ENCODE measurements at places on chromosomes 3 and 15. TPM values are rescaled to one million over a fixed set of nuclear protein-coding genes. Genes with fewer than 3 reads are reported as not detected.

Gene MASP1
- 1.4 TPM for total RNA-seq

Gene CCDC54
- not detected for total RNA-seq

Gene MESP2
- 0.36 TPM for total RNA-seq

Gene SLC51B
- total RNA-seq: not detected

Gene CD96
- total RNA-seq: not detected

Gene ROPN1
- not detected for total RNA-seq

Gene MDFIC2
- total RNA-seq: not detected

Gene ETFA
- 109 TPM for total RNA-seq

Gene TNNC1
- total RNA-seq: 0.45 TPM

Gene GOLGA8G
- not detected for total RNA-seq

Gene LRRC34
- total RNA-seq: 10.1 TPM

Gene ZSCAN29
- total RNA-seq: 62.6 TPM

GRCh38 chr15:37701230-37701629 lies 233.2 kb upstream of the TMCO5A start:
- no peak for DNase-seq

GRCh38 chr15:58233341-58233740 lies 95.2 kb downstream of the AQP9 start:
- no peak for DNase-seq

DNA sequence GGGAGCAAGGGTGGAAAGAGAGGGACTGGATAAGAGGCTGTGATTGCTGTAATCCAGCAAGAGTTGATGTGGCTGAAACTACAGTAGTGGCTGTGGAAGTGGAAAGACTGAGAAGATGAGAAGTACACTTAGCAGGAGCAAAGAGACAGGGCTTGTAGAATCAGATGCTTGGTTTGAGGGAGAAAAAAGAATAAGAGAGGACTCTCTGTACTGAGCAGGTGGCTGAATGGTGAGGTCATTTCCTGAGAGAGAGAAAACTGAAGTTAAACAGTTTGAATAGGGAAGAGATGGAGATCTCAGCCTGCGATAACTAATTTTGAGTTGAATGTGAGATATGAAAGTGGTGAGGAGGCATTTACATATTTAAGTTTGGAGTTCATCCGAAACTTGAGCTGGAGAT lies 95.8 kb upstream of the SLC25A36 start:
- DNase-seq: no peak

GRCh38 chr3:162489853-162490252 lies 993.2 kb downstream of the OTOL1 start:
- DNase-seq: no peak

- no peak for DNase-seq
Measured at GRCh38 chr3:46361408-46362283, 7.7 kb downstream of the CCR2 start.

DNA sequence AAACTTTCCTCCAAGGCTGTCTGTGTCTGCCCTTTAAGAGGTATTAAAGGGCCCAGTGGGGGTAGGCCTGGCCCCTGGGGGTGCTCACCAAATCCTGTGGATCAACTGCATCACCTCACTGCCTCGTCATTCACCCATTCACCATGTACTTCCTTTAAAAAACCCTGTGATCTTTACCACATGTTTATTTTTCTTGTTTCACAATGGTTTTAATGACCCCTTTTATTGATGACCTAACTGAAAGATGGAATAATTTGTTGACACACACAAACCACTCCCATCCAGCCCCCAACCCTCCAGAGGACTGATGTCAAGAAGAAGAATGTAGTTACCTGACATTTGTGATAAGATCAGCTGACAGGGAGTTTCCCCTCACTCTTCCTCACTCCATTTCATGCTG lies 40.8 kb downstream of the KCNAB1 start:
- no peak for DNase-seq

DNA sequence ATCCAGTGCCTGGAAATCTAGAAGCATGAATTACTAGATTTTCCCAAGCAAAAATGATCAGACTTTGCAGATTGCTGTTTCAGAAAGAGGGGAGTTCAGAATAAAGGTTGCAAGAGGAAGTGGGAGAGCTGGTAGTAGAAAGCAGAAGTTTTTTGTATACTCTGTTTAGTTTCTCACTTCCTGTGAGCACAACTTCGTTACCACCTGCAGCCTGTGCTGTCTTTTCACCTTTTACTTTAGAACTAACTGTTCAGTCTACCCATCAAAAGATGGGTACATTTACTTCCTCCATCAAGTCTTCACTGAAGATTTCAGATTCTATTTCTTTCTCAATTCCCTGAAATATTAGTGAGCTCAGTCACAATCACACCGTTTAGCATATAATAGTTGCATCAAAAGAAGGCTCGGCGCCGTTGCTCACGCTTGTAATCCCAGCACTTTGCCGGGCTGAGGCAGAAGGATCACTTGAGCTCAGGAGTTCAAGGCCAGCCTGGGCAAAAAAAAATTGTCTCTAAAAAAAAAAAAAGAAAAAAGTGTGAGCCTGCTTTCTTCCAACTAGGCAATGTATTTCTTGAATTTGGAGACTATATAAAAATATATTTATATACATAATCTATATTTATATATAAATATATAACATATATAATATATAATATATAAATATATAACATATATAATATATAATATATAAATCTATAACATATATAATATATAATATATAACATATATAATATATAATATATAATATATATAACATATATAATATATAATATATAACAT lies 1.8 kb upstream of the CEP97 start:
- no peak for DNase-seq

GRCh38 chr3:121718205-121718846 lies 31.2 kb downstream of the GOLGB1 start:
- DNase-seq: no peak

- no peak for DNase-seq
Measured at GRCh38 chr15:34984889-34985630, 3.0 kb downstream of the ZNF770 start.

DNA sequence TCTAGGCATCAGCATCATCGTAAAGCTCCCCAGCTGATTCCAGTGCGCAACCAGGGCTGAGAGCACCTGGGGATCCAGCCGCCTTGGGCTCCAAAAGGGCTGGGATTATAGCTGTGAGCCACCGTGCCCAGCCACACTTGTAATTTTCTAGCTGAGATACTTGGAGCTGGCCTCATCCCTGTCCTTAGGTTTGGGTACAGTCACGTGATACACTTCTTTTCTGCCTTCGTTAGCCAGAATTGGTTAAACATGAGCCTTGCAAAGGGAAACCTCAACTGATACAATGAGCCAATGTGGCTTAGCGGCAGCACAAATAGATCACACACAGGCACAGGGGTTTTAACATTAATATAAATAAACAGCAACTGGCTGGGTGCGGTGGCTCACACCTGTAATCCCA lies 69.8 kb upstream of the GCNT3 start:
- no peak for DNase-seq

- no peak for DNase-seq
Measured at GRCh38 chr15:90585863-90586262, 56.1 kb downstream of the CRTC3 start.

DNA sequence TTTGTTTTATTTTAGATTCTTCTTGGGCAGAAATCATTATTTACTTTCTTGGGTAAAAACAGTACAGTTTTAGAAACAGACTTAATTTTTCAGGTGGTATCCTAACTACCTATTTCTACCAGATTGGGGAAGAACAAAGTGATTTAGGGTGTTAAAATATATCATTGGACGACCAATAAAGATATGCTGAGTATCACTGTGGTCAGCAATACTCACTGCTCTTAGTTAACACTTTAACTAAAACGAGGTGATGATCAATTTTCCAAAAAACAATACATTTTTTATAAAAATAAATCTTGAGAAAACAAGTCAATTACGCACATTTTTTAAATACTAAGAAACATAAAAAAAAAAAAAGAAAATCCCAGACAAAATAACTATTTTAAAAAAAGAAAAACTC lies 3.6 kb downstream of the COPS2 start:
- no peak for DNase-seq

DNA sequence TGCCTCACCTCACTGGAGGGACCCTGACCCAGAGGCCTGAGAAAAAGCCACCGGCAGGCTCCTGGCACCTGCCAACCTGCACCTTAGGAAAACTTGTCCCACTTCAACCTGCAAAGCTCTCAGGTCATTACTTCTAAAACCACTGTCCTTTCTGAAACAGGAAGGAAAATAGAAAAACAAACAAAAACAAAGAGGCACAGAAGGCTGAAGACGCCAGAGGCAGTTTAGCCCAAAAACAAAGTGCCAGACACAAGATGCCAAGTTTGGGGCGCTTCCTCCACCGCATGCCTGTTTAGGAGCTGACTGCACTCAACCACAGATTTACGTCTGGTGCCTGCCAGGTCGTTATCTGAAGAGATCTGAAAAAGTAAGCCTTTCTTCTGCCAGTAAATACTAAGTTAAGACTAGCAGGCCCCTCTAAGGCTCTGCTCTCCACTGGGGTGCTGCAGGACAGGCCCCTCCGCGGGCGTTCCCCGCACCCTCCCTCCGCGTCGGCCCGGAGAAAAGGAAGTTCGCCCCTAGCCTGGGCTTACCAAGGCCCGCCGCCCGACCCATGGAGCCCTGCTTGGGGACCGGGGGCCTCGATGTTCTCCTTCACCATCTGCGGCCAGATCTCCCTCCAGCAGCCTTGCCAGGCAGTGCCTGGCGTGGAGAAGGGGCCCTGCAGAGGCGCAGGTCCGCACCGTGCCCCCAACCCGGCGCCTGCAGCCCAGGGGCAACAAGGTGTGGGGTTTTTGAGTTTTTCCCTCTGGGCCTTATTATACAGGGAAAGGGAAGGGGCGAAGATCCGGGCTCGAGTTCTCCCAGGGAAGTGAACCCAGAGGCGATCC lies 1.3 kb downstream of the GOLGA8A start:
- DNase-seq: peak; percentile 5

GRCh38 chr3:135915206-135915605 lies 50.3 kb upstream of the PPP2R3A start:
- no peak for DNase-seq

GRCh38 chr15:63372753-63373152 lies 8.9 kb downstream of the CA12 start:
- DNase-seq: no peak

DNA sequence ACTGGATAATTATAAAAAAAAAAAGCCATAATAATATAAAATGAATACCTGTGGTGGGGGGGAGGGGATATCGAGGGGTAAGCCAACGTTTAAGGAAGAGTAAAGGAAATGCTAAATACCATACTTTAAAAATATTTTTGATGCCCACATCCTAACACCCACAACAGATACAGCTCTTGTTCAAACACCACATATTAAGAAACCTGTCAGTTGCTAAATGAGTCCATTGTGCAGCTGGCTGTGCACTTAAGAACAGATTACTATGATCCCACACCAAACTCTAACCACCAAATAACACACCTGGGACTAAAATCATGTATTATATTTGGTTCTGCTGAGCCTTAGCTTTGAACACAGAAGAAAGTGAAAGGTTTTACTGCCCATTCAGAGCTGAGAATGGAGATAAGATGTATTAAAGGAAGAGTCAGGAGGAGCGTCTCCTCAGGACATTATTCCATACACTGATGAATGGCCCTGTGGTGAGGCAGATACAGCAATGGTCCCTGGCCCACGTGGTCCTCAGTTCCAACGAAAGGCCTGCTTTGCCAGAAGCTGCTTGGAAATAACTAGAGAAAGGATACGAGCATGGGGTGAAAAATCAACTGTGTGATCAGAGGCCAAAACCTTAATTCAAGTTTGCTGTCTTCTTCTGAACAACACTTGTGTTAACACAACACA lies 515.4 kb downstream of the FOXP1 start:
- DNase-seq: no peak

DNA sequence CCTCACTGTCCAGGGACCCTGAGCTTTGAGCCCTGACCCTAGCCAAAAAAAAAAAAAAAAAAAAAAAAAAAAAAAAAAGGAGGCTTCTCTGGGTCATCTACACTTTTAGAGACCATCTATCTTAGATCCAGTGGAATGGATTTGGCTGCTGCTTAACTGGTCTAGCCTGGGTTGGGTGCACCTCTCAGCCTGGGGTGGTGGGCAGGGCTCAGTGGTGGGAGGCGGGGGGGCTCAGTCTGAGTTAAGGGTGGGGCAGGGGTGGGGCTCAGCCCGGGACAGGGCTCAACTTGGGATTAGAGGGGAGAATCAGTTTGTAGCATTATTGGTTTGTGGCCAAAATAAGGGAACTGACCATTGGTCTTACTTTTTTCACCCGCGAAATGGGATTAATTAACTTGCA lies 139.2 kb downstream of the TPRA1 start:
- DNase-seq: no peak

DNA sequence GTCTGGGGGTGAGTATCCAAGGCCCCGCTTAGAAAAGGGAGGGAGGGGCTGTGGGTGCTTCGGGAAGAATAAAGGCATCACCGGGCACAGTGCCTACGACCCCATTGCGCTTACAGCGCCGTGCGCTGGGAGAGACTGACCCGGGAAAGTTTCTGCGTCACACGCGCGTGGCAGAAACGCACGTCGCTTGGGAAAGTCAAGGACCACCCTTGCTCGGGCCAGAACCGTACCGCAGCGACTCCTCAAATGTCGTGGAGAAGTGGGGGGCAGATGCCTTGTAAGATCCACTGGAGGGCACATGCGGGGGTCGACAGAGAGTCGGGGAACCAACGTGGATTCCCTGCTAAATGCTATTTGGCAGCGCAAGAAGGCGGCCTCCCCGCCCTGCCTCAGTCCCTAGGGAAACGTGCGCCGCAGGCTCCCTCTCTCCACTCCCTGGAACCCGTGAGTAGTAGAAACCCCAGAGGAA lies 2.4 kb downstream of the ADAMTS9 start:
- DNase-seq: no peak

DNA sequence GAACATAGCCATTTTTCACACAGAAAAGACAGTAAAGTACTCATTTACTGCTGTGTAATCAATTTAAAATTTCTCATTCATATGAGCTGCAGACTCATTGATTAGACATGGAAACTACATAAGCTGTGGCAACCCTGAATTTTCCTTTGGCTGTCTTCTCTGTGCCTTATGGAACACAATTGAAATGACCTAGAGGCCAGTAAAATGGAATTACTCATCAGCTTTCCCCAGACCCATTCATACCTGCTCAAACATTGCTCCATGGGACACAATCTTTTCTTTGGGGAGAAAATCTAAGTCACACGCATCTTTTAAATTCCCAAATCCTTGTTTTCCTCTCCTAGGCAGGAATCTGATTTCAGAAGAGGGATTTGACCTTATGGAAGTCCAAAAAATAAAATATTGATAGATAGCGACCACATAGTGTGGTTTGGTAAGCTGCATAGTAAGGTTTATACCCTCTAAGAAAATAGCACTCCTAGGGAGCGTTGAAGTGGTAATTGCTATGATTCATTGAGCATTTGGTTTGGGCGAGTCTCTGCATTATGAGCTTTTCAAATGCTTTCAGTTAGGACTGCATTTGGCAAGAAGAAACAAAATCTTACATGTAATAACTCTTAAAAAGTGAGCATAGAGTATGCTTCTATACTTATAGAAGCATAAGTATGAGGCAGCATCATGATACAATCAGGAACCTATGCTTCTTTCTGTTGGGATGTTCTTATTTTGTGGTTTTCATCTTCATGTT lies 243.4 kb upstream of the GADL1 start:
- no peak for DNase-seq

DNA sequence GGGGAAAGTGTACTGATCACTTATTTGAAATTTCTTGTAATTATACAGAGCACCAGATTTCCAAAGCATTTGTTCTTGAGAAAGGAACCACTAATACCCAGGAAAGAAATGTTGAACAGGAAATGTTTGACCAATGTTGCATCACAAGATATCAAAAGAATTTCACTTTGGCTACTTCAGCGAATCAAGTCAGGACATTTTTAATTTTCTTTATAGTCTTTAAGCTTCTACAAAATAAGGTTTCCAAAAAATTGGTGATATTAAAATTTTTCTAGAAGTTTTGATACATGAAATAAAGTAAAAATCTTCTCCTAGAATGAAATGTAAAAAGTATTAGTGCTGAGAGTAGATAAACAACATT lies 421.9 kb downstream of the MECOM start:
- DNase-seq: no peak

GRCh38 chr15:74725225-74725774 lies at the start of gene CYP1A1:
TSS of gene CYP1A1 (minus strand) at chr15:74725528. CDS start at chr15:74723097, 2,431 bp downstream.
- peak; percentile 32 for DNase-seq
